CD8-positive, alpha-beta memory T cell (primary cell): ENCODE measurements at places on chromosomes 5 and 9. TPM values are rescaled to one million over a fixed set of nuclear protein-coding genes. Genes with fewer than 3 reads are reported as not detected.

GRCh38 chr9:84716217-84716616, 46.7 kb downstream of the NTRK2 start:
- no peaks in the 10 kb centered on the region for H3K4me1 ChIP-seq
- H3K27ac ChIP-seq: no peak overlapping the region
- no peak overlapping the region for H3K4me3 ChIP-seq
- no peaks in the 10 kb centered on the region for H3K36me3 ChIP-seq
- no peak for DNase-seq

GRCh38 chr9:96109680-96110351, 192.2 kb downstream of the HSD17B3 start:
- DNase-seq: no peak
- no peaks in the 10 kb centered on the region for H3K36me3 ChIP-seq
- H3K4me3 ChIP-seq: no peak overlapping the region

GRCh38 chr5:154648229-154648628, 106.9 kb upstream of the LARP1 start:
- peaks cover 7% of the 10 kb centered on the region for H3K4me1 ChIP-seq
- no peak overlapping the region for H3K4me3 ChIP-seq
- H3K36me3 ChIP-seq: no peaks in the 10 kb centered on the region
- peak overlapping the region; percentile 24 for H3K27ac ChIP-seq

TAF1L gene
- total RNA-seq: not detected

DNA sequence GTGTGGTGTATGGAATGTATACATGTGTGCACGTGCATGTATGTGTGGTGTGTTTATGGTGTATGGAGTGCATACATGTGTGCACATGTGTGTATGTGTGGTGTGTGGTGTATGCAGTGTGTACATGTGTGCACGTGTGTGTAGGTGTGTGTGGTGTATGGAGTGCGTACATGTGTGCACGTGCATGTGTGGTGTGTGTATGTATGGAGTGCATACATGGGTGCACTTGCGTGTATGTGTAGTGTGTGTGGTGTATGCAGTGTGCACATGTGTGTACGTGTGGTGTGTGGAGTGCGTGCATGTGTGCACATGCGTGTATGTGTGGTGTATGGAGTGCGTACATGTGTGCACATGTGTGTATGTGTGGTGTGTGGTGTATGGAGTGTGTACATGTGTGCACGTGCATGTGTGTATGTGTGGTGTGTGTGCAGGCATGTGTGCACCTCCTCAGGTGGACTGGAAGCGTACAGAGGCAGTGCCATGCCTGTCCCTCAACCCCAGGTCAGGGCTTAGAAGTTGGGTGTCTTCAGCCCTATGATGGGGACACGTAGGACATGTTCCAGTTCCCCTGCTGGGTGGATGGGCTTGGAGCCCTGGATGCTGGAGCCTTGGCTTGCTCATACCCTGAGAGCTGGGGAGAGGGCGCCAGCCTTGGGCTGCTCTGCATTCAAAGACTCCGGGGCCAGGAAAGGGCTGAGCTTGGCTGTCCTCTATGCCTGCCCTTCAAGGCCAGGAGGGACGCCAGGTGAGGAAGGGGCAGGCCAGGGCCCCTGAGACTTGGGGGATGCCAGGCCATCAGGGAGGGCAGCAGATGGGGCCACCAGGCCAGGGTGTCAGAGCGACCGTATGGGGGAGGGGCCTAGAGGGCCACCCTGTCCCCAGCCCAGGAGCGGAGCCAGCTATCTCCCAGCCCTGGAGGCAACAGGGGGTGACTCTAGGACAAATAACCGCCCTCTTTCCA, 12.2 kb downstream of the MYMK start:
- H3K27ac ChIP-seq: no peak overlapping the region
- no peak overlapping the region for H3K4me3 ChIP-seq
- H3K27me3 ChIP-seq: no peaks in the 10 kb centered on the region
- DNase-seq: no peak
- H3K36me3 ChIP-seq: no peaks in the 10 kb centered on the region
- peaks cover 25% of the 10 kb centered on the region for H3K4me1 ChIP-seq

DNA sequence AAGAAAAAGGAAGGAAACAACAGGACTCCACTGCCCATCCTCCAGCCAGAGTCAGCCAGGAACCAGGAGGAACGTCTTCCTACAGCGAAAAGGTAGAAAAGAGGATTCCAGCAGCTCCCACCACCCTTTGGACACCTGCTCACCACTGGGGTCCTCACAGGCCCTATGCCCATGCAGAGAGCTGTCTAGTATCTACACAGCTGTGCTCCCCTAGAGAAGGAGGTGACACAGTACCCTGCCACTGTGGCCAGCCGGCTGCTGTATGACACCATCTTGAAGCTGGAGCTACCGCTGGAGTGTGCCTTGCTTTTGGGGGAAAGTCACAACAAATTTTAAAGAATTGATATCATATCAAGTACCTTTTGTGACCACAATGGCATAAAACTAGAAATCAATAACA, 92.6 kb downstream of the GTF3C4 start:
- DNase-seq: no peak
- no peaks in the 10 kb centered on the region for H3K4me1 ChIP-seq
- no peak overlapping the region for H3K27ac ChIP-seq
- H3K27me3 ChIP-seq: peaks cover 4% of the 10 kb centered on the region

DNA sequence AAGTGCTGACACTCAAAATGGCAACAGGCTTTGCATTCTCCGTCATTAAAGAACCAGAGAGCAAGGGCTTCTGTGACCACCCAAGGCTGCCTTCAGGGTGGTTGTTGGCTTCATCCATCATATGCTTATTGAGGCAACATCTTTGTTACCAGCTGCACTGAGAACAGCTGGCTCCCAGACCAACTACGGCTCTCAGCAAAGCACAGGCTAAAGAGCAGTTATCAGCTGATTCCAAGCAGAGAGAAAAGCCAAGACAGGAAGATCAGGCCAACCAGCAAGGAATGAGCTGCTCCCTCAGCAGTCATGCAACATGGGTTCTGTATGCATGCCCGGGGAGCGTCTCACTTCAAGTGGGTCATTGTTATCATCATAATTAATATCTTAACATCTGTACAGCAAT, 358.9 kb downstream of the ACTL7B start:
- no peaks in the 10 kb centered on the region for H3K36me3 ChIP-seq
- H3K4me3 ChIP-seq: no peak overlapping the region
- no peaks in the 10 kb centered on the region for H3K27me3 ChIP-seq
- no peak overlapping the region for H3K27ac ChIP-seq

APBA1 gene
- 0.09 TPM for total RNA-seq

DNA sequence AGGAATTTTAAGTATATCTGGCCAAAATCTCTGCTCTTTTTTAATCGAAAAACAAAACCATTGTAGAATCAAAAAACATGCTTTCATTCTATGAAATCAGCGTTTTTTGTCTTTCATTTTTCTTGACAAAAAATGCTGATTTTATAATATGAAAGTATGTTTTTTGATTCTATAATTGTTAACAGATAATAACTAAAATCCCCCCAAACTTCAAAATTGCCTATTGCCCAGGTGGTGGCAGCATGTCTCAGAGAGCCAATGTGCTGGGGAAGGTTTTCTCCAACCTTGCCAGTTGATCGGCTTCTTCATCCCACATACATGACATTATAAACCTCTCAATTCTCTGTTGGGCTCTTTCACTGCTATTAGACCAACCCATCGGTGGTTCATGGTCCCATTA, 5.1 kb upstream of the SMIM15 start:
- no peak overlapping the region for H3K4me3 ChIP-seq
- no peak for DNase-seq
- no peak overlapping the region for H3K27ac ChIP-seq

- H3K27me3 ChIP-seq: no peaks in the 10 kb centered on the region
- DNase-seq: no peak
- no peaks in the 10 kb centered on the region for H3K4me1 ChIP-seq
- H3K4me3 ChIP-seq: no peak overlapping the region
These were observed 18.3 kb downstream of the CSF1R start for GRCh38 chr5:150068071-150068470.

- no peaks in the 10 kb centered on the region for H3K36me3 ChIP-seq
- no peaks in the 10 kb centered on the region for H3K4me1 ChIP-seq
- DNase-seq: no peak
These were observed 17.3 kb downstream of the CENPH start for GRCh38 chr5:69206528-69207190.

- H3K27ac ChIP-seq: no peak overlapping the region
- H3K36me3 ChIP-seq: no peaks in the 10 kb centered on the region
- no peak for DNase-seq
- no peaks in the 10 kb centered on the region for H3K27me3 ChIP-seq
These were observed 84.1 kb downstream of the AMBP start for GRCh38 chr9:113993838-113994540.

DNA sequence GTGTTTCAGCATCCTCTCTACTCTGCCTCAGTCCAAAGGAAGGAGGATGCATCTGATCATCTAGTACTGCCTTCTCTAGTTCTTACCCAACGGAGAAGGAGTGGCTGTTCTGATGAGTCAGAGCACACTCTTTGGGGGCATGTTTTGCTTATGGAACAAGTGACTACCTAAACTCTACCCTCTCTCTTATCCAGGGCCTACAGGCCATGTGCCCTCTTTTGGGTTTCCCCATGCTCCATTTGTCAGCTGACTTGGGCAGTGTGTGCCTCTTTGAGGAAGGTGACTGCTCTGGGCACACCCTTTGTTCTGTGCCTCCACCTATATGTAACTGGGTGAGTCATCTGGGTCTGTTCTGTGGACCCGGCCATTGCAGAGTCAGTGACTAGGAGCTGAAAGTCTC, 89.6 kb upstream of the BNC2 start:
- H3K27ac ChIP-seq: no peak overlapping the region
- H3K36me3 ChIP-seq: no peaks in the 10 kb centered on the region
- H3K27me3 ChIP-seq: no peaks in the 10 kb centered on the region
- H3K4me1 ChIP-seq: no peaks in the 10 kb centered on the region

ANKRD31 gene
- 0.64 TPM for total RNA-seq

GRCh38 chr9:111832449-111832848, 37.7 kb upstream of the SHOC1 start:
- no peaks in the 10 kb centered on the region for H3K27me3 ChIP-seq
- H3K36me3 ChIP-seq: no peaks in the 10 kb centered on the region
- no peak overlapping the region for H3K4me3 ChIP-seq
- H3K4me1 ChIP-seq: no peaks in the 10 kb centered on the region

DNA sequence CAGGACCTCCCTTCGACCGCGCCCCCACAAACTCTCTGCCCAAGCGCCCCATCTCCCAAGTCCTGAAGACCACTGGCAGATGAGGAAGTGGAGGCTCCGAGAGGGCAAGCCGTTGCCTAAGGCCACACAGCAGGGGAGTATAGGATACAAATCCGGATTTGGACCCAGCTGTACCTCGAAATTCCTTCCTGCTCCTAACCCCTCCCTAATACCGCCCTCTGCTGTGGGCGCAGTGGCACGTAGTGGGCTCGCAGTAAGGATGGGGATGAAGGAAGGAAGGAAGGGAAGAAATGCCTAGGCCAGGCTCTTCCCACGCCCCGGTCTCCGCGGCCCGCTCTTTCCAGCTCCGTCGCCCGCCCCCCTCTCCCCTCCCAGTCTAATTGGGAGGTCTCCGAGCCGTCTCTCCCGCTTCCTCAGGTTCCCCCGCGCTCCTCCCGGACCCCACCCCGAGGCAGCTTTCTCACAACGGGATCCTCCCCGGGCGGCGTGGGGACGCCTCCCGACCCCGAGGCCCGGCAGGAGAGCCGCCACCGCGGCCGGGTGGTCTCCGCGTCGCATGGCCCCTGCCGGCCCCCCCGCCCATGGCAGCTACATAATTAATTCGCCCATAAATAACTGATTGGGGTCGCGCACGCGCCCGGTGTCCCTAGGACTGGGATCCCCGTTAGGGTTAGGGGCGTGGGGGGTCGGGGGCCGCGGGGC, 138.9 kb downstream of the C9orf50 start:
- H3K27me3 ChIP-seq: no peaks in the 10 kb centered on the region
- no peak for DNase-seq
- no peaks in the 10 kb centered on the region for H3K36me3 ChIP-seq
- no peak overlapping the region for H3K4me3 ChIP-seq
- H3K27ac ChIP-seq: peak overlapping the region; percentile 65

DNA sequence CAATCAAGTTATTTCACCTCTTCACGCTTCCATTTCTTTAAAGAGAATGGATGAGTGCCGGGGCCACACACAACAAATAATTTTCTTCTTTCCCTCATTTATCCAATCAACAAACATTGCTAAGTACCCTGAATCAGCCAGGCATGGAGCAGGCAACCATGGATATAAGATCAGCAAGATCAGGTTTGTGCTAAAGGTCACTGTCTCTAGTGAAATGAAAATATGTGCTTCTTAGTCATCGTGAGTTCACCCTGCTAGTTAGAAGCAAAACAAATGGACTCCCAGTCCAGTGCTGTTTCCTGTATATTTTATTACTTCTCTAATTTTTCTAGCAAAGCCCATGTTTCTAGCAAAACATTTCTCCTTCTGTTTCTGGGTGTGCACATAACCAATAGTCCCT, 629.2 kb downstream of the BNC2 start:
- no peak for DNase-seq
- no peaks in the 10 kb centered on the region for H3K4me1 ChIP-seq
- no peaks in the 10 kb centered on the region for H3K36me3 ChIP-seq
- H3K4me3 ChIP-seq: no peak overlapping the region

DNA sequence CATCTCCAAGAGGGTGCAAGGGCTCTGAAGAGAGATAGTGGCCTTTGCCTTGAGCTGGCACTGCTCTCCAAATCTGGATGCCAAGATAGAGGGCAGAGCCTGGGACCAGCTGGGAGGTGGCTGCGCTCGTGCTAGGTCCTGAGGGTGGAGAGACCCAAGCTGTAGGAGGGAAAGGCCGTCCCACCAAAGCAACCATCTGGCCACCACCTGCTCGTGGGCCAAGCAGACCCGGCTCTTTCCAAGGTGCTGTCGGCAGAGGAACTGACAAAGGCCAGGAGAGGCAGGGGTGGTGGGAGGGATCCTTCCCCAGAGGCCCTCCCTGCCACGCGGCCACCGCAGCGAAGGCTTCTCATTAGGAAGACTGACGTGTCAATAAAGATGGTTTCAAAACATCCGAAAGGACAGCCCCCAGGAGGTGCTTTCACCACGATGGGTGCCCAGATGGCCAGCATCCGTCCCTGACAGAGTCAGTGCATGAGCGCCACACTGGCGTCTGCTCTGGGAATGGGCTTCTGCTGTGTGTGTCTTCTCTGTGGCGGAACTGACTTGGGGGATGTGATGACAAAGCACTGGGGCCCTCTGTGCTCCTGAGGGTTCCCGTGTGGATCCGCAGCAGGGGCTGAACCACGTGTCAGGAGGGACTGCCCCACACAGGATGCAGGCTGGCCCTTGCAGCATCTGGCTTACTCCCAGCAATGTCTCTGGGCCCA, 213.5 kb downstream of the FANCC start:
- no peaks in the 10 kb centered on the region for H3K36me3 ChIP-seq
- H3K4me1 ChIP-seq: no peaks in the 10 kb centered on the region
- DNase-seq: no peak
- no peak overlapping the region for H3K27ac ChIP-seq
- H3K27me3 ChIP-seq: no peaks in the 10 kb centered on the region
- no peak overlapping the region for H3K4me3 ChIP-seq

LIX1 gene
- total RNA-seq: not detected

ZFP2 gene
- 0.31 TPM for total RNA-seq

- H3K4me3 ChIP-seq: no peak overlapping the region
- H3K4me1 ChIP-seq: no peaks in the 10 kb centered on the region
- DNase-seq: no peak
- no peaks in the 10 kb centered on the region for H3K36me3 ChIP-seq
- no peaks in the 10 kb centered on the region for H3K27me3 ChIP-seq
These were observed 5.2 kb downstream of the DCANP1 start for GRCh38 chr5:135441919-135442318.

- H3K27ac ChIP-seq: no peak overlapping the region
- no peaks in the 10 kb centered on the region for H3K27me3 ChIP-seq
- H3K4me3 ChIP-seq: no peak overlapping the region
- no peaks in the 10 kb centered on the region for H3K4me1 ChIP-seq
- no peak for DNase-seq
These were observed 33.9 kb downstream of the OLFML2A start for GRCh38 chr9:124810663-124811355.

LMNB1 gene
- 172 TPM for total RNA-seq
